Testis (tissue), 5 donors: ENCODE measurements at places on chromosomes 6 and 20.

- no peak for DNase-seq
These were observed 102.5 kb downstream of the EYA2 start for GRCh38 chr20:46997187-46997586.

DNA sequence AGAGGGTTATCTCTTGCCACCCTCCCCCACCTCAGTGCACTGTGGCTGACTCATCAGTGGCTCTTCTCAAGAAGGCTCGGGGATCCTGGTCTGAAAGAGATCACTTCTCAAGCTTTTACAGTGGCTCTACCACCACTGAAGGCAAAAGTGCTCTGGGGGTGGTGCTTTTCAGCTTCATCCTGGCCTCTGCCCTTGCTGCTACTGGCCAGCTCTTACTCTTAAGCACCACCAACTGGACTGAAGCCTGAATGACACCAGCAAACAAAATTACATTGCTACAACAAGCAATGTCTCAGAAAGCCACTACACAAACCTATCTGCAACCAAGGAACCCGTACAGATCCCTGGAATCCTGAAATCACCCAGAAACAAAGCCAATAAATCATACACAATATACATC lies 402.1 kb downstream of the EPHA7 start:
- DNase-seq: peak; percentile 19

GRCh38 chr6:155444120-155444917 lies 11.3 kb downstream of the NOX3 start:
- DNase-seq: no peak

DNA sequence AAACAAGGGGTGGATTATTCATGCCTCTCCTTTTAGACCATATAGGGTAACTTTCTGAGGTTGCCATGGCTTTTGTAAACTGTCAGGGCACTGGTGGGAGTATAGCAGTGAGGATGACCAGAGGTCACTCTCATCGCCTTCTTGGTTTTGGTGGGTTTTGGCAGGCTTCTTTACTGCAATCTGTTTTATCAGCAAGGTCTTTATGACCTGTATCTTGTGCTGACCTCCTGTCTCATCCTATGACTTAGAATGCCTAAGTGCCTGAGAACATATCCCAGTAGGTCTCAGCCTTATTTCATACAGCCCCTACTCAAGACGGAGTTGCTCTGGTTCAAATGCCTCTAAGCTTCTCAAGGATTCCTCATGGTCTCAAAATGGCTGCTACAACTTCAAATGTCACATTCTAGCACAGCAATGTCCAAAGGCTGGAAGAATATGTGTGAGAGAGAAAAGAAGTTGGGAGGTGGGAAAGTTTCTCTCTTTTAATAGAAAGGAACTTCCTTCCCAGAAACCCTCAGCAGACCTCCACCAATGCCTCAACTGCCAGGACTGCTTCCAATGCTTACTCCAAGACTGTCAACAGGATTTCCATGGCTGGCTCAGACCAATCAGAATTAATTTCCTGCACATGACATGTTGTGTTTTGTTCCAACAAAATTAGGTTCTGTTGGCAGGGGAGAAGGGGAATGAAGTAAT lies 46.6 kb upstream of the SLC9A8 start:
- DNase-seq: no peak

GRCh38 chr20:11098888-11099287 lies 425.1 kb upstream of the JAG1 start:
- DNase-seq: no peak
